Stimulated activated naive CD4-positive, alpha-beta T cell (primary cell): ENCODE measurements at places on chromosomes 4 and X.

DNA sequence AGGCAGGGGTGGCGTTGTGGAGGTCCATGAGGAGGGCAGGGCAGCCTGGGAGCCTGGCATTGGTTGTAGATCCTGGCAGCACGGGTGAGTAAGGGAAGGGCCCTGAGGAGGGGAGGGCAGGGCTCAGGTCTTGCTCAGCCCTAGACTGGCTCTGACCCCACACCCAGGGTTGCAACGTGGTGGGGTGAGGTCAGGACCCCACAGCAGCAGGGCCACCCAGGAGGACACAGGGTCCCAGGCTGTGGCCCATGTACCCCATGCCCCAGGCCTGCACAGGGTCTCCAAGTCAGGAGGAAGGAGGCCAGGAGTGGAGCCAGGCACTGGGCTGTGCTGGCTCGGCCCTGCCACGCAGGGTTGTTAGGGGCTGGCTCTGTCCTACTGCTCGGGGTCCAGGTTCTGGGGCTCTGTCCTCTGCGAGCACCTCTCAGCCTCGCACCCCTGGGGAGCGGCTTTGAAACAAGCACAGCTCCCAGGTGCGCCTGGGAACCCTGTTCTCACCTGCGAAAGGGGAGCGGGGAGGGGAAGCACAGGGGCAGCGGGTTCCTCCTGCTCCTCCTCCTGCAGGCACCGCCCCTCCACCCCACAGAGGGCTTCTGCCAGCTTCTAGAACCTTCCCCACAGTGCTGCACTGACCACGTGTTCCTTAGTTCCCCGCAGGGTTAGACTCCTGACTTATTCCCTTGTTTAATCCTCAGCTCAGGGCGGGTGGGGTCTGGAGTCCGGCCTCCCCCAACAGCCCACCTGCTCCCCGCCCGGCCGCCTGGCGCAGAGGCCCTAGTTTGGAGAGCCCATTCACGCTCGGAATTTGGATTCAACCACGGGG is 20.4 kb downstream of the MSANTD1 start:
- no peak for DNase-seq

DNA sequence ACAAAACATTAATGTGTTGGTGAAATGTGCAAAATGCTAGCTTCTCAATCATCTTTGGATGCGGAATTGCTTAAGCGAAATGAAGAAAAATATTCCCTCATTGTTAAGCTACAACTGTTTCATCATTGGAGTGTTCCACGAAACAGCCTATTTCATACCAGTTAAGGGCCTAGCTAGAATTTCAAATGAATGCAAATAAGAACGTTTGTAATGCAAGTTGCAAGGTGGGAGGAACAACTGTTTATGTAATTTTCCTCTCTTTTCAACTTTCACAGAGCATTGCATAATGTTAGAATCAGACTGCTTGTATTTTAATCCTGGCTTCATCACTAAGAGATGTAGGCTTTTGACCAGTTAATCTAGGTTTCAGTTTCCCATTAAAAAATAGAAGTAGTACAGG is 480.1 kb downstream of the IL1RAPL1 start:
- no peak for DNase-seq

DNA sequence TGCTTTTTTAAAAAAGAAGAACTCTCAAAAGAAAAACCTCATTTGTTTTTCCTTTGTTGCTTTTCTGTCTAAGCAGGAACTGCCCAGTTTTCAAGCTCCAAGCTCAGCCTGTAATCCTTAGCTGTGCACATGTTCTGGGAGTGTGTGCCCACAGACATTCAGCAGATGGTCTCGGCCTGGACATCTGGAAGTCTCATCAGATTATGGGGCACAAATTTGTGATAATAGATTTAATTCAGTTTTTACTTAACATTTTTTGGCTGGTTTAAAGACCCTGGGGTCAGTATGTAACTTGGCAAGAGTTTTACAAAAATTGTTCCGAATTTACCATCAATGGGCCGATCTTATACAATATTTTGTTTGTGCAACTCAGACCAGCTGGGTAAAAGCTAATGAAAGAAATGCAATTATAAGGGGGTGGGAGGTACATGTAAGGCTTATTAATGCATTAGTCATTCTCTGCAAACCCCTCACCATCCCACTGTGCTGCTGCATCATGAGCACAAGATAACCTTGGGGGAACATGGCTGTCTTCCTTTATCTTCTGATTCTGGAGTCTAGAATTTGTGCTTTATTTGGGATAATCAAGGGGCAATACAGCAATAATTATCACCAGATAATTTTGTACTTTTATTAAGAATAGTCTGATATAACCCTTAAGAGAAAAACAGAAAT is 86.9 kb upstream of the PHOX2B start:
- no peak for DNase-seq

DNA sequence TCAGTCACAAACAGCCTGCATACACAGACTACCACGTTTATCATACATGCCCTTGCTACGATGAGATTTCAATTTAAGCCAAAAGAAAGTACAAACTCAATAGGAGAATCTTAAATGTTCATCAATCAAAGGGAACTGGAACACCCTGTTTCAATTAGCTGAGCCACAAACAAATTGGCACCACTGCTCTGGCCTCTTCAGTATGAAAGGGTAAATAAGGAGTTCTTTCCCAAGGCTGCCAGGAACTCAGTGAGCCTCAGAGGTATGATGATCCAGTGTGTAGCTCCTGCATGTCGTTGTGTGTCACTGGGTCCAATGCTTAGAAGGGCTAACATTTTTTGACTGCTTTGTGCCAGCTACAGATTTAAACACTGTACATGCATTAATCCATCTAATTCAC is 5.4 kb downstream of the RNF150 start:
- no peak for DNase-seq

GRCh38 chr4:76779740-76780459 is 118.0 kb downstream of the SOWAHB start:
- DNase-seq: no peak

DNA sequence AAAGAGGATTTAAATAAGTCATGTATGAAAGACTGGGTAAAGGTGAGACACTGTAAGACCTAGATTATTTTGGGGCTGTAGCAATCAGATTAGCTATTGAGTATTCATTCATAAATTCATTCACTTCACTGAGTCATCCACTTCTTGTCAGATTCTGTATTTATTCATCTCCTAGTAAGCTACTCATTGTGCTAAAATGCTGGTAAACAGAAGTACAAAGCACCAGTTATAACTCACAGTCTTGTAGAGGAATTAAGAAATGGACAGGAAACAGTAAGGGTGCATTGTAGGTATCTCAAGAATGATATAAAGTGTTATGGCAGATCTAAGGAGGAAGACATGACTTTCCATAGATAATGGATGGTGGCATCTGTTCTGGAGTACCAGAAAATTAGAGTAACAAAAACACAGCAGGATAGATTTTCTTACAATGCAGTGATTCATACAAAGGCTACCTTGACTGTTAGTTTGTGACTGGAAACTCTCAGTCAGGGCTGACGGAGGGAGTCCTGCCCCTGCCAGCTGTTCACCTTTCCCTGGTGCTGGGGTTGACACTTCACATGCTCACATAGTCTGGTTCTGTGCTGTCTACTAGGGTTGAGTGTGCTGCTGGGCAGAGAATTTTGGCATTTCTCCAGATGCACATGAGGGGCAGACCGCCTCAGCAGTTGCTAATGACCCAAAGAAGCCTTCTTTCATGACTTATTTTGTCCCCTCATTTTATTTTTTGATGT is 26.5 kb upstream of the HAND2 start:
- no peak for DNase-seq

GRCh38 chr4:149699642-149700041 is 116.0 kb downstream of the IQCM start:
- no peak for DNase-seq

DNA sequence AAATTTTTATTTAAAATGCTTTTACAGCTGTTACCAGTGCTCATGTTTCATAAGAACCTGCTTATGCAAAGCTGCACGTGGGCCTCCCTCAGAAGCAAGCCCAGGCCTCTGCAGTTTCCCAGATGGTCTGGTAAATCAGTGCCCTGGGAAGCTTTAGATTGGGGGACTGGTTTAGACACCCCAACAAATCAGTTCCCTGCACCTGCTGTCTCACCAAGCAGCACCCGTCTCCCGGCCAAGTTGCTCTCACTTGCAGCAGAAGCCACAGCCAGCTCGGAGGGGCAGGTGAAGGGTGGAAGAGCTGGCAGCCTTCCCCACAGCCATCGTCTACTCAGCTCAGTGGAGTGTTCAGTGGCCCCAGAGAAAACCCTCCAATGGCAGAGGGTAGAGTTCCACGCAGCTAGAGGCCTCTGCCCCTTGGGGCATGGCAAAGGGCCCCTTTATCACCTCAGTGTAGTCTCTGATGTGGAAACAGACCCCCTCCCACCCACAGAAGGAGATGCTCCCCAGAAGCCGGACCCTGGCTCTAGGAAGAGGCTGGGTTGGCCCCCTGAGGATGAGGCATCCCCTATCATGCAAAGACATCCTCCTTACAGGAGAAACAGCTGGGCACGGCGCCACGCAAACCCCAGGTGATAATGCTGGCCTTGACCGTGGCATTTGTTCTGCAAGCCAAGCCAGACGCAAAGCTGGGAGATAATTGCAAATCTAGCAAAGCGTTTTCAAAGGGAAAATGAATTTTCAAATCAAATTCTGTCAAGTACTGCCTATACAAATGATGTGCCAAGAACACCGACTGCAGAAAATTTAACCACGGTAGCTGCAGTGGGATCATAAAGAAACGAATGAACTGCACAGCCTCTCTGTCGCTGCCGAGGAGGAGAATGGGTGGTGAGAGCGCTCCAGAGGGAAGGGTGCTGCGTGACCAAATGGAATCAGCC is 51.9 kb downstream of the ZFYVE28 start:
- DNase-seq: no peak

GRCh38 chrX:70034646-70035045 is 15.1 kb downstream of the AWAT2 start:
- no peak for DNase-seq

- no peak for DNase-seq
Observed at GRCh38 chrX:139134316-139134715, 396.2 kb upstream of the F9 start.

DNA sequence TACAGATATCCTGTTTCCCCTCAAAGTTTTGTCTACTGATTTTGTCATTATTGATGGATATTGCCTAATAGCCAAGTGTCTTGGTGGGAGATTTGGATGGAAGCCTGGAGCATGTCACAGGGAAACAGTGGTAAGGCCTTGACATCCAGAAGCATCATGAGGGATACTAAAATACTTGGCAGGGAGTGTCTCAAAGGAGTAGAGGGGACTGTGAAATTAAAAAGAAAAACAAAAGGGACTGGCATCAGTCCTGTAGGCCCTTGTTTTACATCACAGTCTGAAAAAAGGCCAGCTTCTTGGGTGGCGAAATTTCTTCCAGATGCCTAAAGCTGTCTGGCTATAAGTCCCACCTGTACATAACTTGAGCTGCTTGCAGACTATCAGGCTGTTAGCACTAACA is 83.8 kb downstream of the GUCY2F start:
- DNase-seq: no peak
